ENCODE measurements at places on chromosomes 3 and 15.

DNA sequence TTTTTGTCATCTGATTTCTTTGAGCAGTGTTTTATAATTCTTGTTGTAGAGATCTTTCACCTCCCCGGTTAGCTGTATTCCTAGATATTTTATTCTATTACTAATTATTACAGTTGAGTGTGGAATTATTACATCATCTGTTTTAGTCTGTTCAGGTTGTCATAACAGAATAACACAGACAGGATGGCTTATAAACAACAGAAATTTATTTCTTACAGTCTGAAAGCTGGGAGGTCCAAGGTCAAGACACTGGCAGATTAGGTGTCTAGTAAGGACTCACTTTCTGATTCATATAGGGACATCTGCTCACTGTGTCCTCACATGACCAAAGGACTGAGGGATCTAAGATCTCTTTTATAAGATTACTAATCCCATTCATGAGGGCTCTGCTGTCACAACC is 121.3 kb upstream of the THBS1 start:
- DNase-seq = no peak

- DNase-seq = no peak
These were observed 72.0 kb downstream of the FSIP1 start for GRCh38 chr15:39710681-39711080.

DNA sequence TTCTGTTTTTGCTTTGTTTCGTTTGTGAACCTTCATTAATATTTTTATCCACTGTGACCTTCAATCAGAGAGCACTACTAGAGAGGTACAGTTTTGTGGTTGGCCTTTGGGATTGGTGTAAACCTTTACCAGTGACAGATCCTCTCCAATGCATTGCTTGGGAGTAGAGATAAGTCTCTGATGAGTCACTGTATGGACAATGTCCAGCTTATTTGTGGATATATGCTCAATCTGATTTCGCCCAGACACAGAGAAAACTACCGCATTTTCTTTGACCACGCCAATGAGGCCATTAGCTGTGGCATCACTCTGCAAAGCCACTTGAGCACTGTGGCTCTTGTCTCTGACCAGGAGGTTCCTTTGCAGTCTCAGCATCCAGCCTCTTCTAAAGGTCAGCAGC is 964.7 kb downstream of the TUSC7 start:
- no peak for DNase-seq

- no peak for DNase-seq
These were observed 40.2 kb downstream of the CLEC3B start for GRCh38 chr3:45066109-45066801.

DNA sequence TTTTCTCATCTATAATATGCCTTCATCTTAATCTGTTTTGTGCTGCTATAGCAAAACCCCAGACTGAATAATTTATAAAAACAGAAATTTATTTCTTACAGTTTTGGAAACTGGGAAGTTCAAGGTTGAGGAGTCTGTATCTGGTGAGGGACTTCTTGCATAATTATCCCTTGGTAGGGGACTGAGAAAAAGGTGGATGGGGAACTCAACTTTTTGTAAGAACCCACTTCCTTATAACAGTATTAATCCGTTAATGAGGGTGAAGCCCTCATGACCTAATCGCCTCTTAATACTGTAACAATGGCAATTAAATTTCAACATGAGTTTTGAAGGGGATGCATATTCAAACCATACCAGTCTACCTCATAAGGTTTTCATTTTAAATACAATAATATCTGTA is 17.4 kb upstream of the MYH15 start:
- no peak for DNase-seq

- no peak for DNase-seq
These were observed 207.2 kb upstream of the GBE1 start for GRCh38 chr3:81968658-81969057.

DNA sequence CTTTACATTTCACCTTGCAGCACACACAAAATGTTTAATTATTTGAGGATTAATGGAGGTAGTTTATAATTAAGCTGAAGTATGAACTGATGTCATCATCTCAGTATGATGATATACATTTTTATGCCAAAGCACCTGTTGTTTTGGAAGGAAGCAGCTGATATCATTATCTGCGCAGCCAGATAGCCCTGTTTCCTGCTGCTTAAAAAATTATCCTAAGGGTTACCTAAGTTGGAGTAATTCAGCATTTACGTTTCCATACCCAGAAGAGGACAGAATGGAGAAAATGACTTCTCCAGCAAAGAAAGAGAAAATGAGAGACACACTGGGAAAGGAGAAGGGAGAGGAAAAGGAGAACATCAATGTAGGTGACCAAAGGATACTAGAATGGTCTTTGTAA is 370.3 kb upstream of the PLSCR5 start:
- DNase-seq = no peak

- DNase-seq = no peak
These were observed 304.6 kb upstream of the KCNMB2 start for GRCh38 chr3:178231645-178232044.

DNA sequence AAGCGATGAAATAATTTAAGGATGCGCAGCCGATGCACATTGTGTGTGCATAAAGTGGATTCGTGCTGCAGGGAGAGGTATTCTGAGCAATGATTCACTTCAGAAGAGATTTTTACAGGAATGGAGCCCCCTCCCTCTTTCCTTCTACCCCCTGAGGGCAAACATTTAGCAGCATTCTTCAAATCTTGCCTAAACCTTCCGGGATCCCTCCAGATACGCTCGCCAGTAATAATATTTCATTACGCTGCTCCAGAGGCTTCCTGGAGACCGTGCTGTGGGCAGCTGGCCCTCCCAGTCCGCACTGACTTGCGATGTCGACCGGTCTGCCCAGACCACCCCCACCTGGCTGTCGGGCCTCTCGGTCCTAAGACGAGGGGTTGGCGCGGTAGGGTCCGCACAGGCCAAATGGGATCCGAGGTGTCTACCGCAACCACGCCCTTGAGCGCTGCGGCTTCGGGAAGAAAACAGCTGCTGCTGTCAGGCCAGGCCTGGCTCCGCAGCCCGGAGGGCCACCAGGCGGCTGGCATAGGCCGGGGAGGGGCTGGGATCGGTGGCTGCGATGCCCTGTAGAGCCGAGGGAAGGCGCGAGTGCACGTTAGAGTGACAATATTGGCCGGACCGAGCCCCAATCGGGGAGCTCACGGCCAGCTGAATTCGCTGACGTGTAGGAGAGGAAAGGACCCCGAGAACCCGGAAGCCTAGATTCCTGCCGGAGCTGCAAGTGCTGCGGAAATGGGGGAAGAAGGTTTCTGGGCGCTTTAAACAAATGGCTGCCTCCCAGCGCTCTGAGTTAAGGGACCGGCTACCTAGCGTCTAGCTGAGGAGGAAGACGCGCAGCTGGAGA is 14.3 kb downstream of the ZIC4 start:
- no peak for DNase-seq

DNA sequence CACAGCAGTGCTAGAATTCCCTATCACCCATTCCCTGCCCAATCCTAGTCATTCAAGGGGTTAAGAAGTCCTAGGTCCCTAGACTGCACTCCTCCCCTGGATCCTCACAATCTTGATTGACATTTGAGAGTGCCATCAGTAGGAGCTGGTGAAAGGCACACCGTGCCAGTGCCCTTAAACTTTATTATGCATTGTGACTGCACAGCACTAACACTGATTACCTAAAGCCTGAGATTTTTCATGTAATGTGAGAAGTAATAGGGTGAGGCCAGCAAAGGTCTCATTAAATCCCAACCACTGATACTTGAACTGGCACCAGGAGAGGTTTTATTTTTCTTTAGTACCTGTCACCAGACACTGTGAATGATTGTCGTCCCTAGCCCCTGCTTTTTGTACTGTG is 16.3 kb downstream of the GXYLT2 start:
- DNase-seq = no peak

- no peak for DNase-seq
These were observed 208.4 kb upstream of the TRIM42 start for GRCh38 chr3:140469491-140469890.

GRCh38 chr3:156449710-156450574 is 105.0 kb downstream of the SSR3 start:
- no peak for DNase-seq
